Femur (tissue), 1 donor: ENCODE measurements at places on chromosomes 2 and 18.

DNA sequence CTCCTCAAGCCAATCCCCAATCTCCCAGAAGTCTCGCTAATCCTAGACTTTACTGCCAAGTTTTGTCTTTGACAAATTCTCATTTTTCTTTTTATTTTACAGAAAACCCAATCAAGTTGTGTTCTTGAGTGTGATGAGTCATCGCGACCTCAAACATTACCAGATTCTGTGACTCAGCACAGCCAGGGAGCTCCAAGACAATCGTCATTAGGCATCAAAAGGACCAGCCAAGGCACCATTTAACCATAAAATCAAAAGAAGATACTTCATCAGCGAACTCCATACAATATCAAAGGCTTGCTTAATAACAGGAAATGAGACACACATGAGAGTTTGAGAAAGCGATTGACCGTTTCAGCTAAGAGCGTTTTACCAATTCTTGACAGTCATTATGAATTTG, 146.2 kb upstream of the AGAP1 start:
- no peak for DNase-seq

DNA sequence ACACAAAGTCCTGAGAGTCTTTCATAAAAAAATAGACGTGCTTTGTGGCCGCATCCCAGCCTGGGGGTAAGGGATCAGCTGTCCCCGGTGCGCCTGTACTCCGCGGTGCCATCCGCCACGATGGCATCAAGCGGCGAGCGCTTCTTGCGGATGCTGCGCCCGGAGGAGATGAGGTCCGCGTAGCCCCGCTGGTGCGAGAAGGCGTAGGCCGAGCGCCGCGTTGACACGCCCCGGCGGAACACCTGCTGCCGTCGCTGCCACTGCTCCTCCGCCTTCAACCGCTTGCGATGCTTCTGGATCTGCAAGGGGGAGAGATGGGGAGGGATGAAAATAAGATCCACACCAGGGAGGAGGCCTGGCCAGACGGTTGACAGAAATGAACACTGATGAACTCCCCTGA, 26.8 kb upstream of the NARS1 start:
- DNase-seq: no peak

DNA sequence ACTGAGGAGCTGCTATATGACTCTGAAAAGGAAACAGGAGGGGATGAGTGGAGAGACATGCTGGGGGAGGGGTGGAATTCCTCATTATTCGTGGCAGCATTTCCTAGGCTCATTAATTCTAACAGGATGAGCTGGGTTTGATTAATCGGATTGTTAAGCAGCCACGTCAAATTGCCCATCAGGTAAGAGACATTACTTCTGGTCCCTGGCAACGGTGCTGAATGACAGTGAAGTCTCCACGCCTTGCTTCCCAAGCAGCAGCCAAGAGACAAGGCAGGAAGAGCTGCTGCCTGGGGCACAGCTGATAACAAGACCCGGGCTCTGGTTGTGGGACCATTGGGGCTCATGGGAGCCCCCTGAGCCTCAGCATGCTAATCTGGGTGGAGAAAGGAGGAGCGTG, 86.6 kb downstream of the MARCHF4 start:
- DNase-seq: no peak

- no peak for DNase-seq
These were observed 11.3 kb upstream of the STK25 start for GRCh38 chr2:241519669-241520068.

DNA sequence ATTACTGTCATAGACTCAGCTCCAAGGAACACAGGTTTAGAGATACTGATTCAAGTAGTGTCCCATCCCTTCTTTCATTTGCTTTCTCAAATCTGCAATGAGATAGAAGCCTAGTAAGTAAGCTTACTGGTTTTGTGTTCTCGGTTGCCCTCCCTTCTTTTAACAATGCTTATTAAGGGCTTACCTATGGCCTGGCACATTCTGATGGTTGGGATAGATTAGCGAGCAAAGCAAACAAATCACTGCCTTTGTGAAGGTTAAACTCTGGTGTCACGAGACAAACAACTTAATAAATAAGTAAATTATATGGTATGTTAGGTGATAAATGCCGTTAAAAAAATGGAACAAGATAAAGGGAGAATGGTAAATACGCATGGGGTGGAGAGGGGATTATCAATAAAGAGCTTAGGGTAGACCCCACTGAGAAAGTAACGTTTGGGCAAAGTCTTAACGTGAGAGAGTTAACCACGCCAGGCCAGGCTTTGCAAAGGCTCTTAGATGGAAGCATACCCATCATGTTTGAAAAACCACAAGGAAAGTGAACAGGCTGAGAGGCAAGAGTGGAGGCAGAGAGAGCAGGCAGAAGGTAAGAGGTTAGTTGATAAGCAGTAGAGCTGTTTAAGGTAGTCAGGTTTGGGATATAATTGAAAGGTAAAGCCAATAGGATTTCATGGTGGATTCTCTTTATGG, 31.0 kb downstream of the EIF2AK3 start:
- DNase-seq: no peak

- no peak for DNase-seq
These were observed 172.0 kb downstream of the SLC4A10 start for GRCh38 chr2:161796192-161796591.

- DNase-seq: no peak
These were observed 11.1 kb upstream of the PROC start for GRCh38 chr2:127407091-127407490.

DNA sequence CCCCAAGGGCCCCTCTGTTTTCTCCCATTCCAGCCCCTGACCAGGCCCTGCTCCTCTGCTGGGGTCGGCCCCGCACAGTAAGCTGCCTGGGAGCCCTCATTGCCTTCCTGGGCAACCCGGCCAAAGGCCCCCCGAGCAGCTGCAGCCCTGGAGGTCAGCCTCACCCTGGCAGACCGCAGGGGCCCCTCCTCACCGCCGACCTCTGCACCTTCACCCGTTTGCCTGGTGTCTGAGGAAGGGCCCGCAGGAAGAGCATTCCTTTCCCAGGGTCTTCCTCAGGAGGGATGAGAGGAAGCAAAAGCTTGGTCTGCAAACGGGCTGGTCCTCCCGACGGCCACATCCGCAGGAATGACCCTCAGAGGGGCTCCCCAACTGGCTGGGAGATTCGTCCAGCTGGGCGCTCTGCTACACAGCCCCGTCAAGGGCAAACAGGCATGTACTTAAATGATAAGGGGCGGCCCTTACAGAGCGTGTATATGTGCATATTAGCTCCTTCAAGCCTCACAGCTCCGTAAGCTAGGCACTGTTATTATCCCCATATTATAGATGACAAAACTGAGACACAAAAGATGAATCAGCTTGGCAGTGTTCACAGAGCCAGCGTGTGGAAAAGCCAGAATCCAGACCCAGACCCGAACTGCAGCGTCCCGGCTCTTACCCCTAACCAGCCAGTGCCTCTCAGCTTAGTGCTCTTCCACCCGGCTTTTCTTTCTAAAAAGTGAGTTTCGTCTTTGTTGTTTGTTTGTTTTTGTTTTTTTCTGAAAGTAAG, 52.8 kb downstream of the SLC4A1AP start:
- no peak for DNase-seq

DNA sequence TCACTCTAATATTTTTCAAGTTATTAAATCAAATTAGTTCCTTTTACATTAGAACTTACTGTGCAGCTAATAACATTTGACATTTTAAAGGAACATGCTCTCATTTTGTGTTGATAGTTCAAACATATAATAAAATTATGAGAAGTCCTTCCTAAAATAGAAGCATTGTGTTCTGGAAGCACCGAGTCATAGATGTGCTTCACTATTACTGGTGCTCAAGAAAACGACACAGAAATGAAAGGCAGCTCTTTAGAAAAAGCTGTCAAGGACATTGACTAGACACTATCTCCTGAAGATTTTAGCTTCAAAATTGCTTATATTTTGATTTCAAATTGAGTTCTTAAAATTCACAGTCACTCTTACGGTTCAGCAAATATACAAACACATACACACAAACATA, 338.3 kb downstream of the NBAS start:
- no peak for DNase-seq

GRCh38 chr2:28086611-28087010, 196.1 kb downstream of the BABAM2 start:
- no peak for DNase-seq

- no peak for DNase-seq
These were observed 927.5 kb downstream of the ERBB4 start for GRCh38 chr2:211611061-211611518.

DNA sequence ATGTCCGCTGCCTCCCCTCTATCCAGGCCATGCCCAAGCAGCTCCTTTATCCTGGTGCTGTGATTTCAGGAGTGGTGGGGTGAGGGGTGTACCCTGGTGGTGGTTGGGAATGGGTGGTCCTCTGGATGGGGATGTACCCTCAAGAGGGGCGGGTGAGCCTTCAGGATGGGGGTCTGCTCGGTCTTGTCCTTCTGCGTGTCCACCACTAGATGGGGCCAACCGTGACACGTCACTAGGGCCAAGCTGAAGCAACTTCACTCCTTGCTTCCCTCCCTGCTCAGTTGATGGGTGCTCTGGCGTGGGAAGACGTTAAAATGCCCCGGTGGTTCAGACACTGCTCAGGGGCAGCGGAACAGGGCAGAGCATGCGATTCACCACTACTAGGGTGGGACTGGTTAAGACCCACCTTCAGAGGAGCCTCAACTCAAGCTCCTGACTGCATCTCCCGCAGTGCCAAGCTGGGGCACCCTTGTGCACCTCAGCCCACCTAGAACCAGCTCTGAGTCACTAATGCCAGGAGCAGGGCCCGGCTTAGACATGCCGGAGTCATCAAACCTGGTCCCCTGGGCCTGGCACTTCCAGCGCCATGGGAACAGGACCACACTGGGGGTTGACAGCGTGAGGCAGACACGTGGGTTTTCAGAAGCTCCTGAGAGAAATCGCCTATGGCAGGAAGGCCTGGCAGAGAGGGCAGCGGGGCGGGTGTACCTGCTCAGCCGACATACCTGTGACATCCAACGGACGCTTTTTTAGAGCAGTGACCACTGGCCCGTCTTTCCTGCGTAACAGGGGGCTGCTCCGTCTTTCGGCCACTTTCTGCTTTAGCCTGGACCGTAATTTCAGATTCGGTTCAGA, 256.7 kb downstream of the HDAC4 start:
- DNase-seq: peak; percentile 60

- DNase-seq: no peak
These were observed 6.1 kb downstream of the NCKAP1 start for GRCh38 chr2:183031911-183032794.

GRCh38 chr2:24626131-24626530, 135.1 kb downstream of the NCOA1 start:
- no peak for DNase-seq

- no peak for DNase-seq
These were observed 87.4 kb downstream of the EML4 start for GRCh38 chr2:42256505-42256904.

DNA sequence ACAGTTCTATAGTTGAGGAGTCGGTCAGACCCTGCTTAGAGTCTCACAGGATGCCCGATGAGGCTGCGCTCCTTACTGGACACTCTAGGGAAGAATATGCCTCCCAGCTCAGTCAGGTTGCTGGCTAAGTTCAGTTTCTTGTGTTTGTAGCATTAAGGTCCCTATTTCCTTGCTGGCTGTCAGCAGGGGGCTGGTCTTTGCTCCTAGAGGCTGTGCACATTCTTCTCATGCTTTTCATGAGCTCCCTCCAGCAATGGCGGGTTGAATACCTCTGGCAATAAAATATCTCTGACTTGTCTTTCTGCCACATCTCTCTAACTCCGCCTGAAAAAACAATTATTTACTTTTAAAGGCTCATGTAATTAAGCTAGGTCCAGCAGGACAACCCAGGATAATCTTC, 79.4 kb upstream of the DNAJC10 start:
- no peak for DNase-seq
